ENCODE measurements at places on chromosomes 5 and 9.

DNA sequence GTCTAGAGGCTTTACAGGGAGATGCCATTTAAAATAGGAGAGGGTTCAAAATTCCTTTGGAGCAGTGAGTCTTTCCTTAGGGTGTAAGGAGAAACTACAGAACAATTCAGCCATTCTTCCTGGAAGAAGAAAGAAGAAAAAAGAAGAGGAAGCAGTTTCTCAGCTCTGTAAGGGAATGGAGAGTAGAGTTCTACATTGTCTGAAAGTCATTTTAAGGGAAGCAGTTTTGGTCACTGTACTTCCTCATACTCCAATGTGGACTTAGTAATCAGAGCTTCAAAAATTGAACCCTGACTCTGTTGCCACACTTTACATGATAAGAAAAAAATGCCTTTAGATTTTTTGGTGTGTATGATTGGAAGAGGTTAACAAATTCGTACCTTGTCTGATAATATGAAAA is 122.4 kb downstream of the LRRC70 start:
- no peak for DNase-seq

- DNase-seq, result peak; percentile 69
These were observed 12.6 kb upstream of the LPCAT1 start for GRCh38 chr5:1536322-1536845.

GRCh38 chr9:137436761-137437600 is 4.2 kb downstream of the ENTPD8 start:
- DNase-seq, result no peak

- no peak for DNase-seq
These were observed 97.4 kb downstream of the CACNA1B start for GRCh38 chr9:137974746-137975526.

DNA sequence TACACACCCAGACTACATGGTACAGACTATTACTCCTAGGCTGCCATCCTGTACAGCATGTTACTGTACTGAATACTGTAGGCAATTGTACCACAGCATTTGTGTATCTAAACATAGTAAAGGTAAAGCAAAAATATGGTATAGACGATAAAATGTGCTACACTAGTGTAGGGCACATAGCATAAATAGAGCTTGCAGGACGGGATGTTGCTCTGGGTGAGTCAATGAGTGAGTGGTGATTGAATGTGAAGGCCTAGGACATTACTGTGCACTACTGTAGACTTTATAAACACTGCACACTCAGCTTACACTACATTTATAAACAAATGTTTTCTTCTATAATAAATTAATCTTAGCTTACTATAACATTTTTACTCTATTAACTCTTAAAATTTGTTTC is 25.6 kb downstream of the ANKRD55 start:
- DNase-seq, result no peak

DNA sequence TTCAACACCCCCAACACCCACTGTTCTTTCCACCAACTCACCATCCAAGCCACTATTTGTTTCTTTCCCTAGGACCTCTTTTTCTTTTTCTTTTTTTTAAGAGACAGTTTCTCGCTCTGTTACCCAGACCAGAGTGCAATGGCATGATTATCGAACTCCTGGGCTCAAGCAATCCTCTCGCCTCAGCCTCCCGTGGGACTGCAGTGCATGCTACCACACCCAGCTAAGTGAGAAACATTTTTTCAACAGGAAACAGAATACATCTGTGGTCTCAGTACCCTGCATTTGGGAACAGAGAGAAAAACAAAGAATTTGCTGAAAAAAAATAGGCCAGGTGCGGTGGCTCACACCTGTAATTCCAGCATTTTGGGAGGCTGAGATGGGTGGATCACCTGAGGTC is 24.6 kb downstream of the B4GALT1 start:
- no peak for DNase-seq

Measured in stimulated activated CD8-positive, alpha-beta memory T cell treated with anti-CD3 and anti-CD28 coated beads, Interleukin-7, amount 100 ng/mL, for 48 hours (primary cell).